ENCODE measurements at places on chromosomes 13 and 19.

- no peak for DNase-seq
These were observed 6.5 kb upstream of the LIPE start for GRCh38 chr19:42433503-42434260.

DNA sequence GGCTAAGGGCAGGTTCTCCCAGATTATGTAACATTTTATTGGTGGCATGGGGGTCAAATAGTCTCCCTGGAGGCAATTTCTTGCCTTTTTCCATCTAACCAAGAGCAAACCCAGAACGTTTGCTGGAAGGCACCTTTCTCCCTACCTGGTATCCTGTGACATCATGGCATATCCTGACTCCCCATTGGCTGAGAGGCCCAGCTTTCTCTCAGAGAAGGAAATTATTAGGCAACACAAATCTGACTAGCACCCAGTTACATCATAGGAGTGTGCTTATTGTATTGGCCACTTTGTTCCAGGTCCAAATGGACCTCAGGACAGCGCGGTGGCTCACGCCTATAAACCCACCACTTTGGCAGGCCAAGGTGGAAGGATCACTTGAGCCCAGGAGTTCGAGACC is 13.0 kb downstream of the NTN5 start:
- DNase-seq = no peak

- no peak for DNase-seq
These were observed 53.7 kb downstream of the PEPD start for GRCh38 chr19:33467851-33468250.

GRCh38 chr19:1863328-1863637 is at the start of gene KLF16:
Gene KLF16 (minus strand): TSS chr19:1863579. CDS start chr19:1863497, 82 bp downstream.
- DNase-seq = no peak

GRCh38 chr13:77038907-77039480 is 12.0 kb upstream of the FBXL3 start:
- no peak for DNase-seq

GRCh38 chr19:5801796-5802619 is 2.9 kb upstream of the NRTN start:
- DNase-seq = no peak

GRCh38 chr13:43141685-43142084 is 118.3 kb downstream of the DNAJC15 start:
- DNase-seq = no peak

- DNase-seq = no peak
These were observed 554.0 kb upstream of the SPRY2 start for GRCh38 chr13:80894917-80895316.

- DNase-seq = no peak
These were observed 1.7 kb downstream of the UBE2M start for GRCh38 chr19:58556622-58557220.

DNA sequence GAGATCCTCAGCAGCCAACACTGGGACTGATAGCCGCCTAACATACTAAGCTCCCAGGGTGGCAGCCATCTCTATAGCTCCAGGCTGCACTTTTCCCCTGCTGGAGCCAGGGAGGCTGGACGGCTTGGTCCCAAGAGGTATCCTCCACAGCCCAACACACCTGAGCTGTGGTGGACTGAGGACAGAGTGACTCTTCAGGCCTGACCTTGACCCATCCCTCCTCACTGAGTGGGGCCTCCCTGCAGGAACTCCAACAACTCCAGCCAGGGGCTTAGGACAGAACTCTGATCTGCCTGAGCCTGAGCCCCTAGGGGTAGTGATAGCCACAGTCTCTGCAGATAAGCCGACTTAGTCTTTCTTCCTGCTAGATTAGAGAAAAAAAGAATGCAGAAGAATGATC is 958.1 kb upstream of the PRR20A start:
- no peak for DNase-seq
